ENCODE measurements at places on chromosomes 12 and 14. TPM values are rescaled to one million over a fixed set of nuclear protein-coding genes. Genes with fewer than 3 reads are reported as not detected.

The ATXN3 gene
- total RNA-seq: 25.5 TPM

The CACNA1C gene
- total RNA-seq: 104 TPM

The RIMBP2 gene
- total RNA-seq: 1.5 TPM

The GRIN2B gene
- 0.06 TPM for total RNA-seq

The PARP2 gene
- total RNA-seq: 5.8 TPM

The RD3L gene
- total RNA-seq: not detected

The TSPAN11 gene
- total RNA-seq: 5.8 TPM

DNA sequence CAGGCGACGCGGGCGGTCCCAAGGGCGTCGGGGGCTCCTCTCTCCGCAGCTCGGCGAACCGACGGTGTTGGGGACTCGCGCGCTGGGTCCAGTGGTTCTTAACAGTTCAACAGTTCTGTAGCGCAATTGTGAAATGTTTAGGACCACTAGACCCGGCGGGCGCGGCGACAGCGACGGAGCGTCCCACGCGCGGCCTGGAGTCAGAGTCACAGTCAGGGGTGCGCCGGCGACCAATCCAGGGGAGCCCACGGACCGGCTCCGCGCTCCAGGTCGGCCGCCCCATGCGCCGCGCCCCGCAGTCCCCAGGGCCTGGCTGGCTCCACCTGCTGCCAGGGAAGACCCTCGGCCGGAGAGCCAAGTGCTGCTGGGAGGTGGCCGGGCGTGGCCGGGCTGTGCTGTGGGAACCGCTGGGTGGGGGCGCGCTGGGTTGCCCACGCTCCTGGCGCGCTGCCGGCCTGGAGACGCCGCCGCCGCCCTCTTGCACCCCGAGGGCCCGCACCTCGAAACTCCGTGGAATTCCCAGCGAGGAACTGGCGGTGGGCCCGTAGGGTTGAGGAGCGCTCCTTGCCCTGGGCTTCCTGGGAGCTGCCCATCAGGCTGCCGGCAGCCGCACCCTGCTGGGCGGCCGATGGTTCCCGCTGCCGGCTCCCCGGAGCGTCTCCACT, 20.9 kb upstream of the KIF26A start:
- peaks cover 87% of the 10 kb centered on the region for H3K27me3 ChIP-seq
- H3K4me1 ChIP-seq: peaks cover 18% of the 10 kb centered on the region
- H3K27ac ChIP-seq: no peak overlapping the region
- no peaks in the 10 kb centered on the region for H3K36me3 ChIP-seq

- no peaks in the 10 kb centered on the region for H3K4me1 ChIP-seq
- H3K4me3 ChIP-seq: no peak overlapping the region
Measured at GRCh38 chr12:16225692-16226091, 51.8 kb downstream of the SLC15A5 start.

DNA sequence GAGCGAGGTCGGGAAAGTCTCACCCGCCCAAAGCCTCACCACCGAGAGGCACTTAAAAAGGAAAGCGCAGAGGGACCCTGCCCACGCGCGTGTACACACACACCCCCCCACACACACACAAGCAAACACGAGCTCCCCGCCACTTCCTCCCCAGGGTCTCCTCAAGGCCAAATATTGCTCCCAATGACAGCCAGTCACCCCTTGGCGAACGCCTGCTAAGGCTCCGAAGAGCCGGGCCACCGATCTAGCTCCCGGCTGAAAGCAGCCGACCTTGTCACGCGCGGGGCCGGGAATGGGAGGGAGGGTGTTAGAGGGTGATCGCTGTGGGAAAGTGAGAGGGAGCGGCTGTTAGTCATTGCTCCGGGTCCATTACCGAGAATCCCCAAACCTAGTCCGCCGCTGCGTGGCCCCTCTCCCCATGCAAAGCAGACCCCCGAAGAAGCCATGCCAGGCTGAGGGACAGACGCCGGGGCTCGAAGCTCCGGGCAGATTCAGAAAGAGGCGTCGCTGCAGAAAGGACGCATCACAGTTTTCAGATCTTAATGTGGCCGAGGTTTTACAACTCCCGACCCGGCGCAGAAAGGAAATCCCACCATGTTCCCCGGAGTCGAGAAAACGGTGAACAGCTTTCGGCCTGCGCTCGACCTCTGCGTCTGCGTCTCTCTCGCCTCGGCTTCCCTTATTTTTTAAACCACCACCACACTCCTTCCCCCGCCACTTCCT, 2.6 kb downstream of the BMP4 start:
- H3K27me3 ChIP-seq: peaks cover 29% of the 10 kb centered on the region
- H3K36me3 ChIP-seq: no peaks in the 10 kb centered on the region
- peaks cover 21% of the 10 kb centered on the region for H3K4me1 ChIP-seq
- no peak for DNase-seq

GRCh38 chr12:85393606-85394005, 113.6 kb downstream of the ALX1 start:
- H3K4me3 ChIP-seq: no peak overlapping the region
- H3K27me3 ChIP-seq: no peaks in the 10 kb centered on the region
- DNase-seq: no peak
- no peaks in the 10 kb centered on the region for H3K4me1 ChIP-seq
- H3K36me3 ChIP-seq: no peaks in the 10 kb centered on the region

DNA sequence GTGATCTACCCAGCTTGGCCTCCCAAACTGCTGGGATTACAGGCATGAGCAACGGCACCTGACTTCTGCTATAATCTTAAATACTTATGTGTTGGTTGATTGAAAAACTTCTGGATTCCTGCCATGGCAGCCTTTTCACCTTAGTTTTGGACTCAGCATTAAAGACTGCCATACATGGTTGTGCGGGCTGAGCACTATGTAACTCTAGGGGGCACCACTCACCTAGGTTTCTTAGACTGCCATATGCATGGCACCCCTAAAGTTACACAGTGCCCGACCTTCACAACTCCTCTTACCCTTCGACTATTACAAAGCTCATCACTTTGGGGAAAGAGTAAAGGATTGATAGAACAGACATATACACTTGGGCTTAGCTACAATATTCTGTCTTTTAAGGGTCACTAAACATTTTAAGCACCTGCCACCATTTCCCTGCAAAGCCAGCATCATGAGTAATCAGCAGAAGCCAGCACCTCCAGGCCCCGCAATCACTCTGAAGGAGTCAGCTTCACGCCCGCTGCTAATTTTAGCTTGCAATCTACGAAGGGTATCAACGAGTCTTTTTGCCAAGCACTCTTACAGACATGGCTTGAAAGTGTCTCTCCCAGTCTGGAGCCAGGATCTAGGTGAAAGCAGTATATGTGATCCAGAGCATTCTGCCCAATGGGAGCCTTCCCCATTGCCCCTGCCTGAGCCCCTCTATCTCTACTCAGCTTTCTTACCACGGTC, 59.8 kb downstream of the SUDS3 start:
- DNase-seq: no peak
- H3K4me3 ChIP-seq: no peak overlapping the region
- H3K36me3 ChIP-seq: no peaks in the 10 kb centered on the region

- no peak overlapping the region for H3K4me3 ChIP-seq
- no peaks in the 10 kb centered on the region for H3K27me3 ChIP-seq
- no peaks in the 10 kb centered on the region for H3K36me3 ChIP-seq
Measured at GRCh38 chr12:114013575-114014345, 47.6 kb upstream of the RBM19 start.

DNA sequence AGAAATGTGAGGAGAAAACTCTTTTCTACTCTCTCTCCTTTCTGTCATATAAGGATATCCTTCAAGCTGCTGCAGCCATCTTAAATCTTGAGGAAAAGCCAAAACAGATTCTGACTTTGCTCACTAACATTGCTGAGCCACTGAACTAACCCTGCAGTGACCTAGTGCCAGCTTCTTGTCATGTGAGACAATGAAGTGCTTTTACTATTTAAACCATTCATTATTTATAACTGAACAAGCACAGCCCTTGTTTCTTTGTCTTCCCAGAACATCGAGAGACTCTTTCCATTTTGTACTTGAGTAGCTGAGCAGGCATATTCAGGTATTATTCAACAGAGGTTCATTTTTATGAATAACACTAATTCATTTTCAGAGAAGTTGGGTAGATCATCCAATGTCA, 455.0 kb upstream of the TMPO start:
- H3K4me3 ChIP-seq: no peak overlapping the region
- no peaks in the 10 kb centered on the region for H3K36me3 ChIP-seq
- no peaks in the 10 kb centered on the region for H3K27me3 ChIP-seq
- peak overlapping the region; percentile 23 for H3K27ac ChIP-seq

GRCh38 chr14:91315844-91316267, 71.4 kb upstream of the GPR68 start:
- peaks cover 5% of the 10 kb centered on the region for H3K27me3 ChIP-seq
- peaks cover 14% of the 10 kb centered on the region for H3K36me3 ChIP-seq
- H3K4me1 ChIP-seq: peaks cover 14% of the 10 kb centered on the region
- no peak for DNase-seq
- H3K27ac ChIP-seq: no peak overlapping the region

DNA sequence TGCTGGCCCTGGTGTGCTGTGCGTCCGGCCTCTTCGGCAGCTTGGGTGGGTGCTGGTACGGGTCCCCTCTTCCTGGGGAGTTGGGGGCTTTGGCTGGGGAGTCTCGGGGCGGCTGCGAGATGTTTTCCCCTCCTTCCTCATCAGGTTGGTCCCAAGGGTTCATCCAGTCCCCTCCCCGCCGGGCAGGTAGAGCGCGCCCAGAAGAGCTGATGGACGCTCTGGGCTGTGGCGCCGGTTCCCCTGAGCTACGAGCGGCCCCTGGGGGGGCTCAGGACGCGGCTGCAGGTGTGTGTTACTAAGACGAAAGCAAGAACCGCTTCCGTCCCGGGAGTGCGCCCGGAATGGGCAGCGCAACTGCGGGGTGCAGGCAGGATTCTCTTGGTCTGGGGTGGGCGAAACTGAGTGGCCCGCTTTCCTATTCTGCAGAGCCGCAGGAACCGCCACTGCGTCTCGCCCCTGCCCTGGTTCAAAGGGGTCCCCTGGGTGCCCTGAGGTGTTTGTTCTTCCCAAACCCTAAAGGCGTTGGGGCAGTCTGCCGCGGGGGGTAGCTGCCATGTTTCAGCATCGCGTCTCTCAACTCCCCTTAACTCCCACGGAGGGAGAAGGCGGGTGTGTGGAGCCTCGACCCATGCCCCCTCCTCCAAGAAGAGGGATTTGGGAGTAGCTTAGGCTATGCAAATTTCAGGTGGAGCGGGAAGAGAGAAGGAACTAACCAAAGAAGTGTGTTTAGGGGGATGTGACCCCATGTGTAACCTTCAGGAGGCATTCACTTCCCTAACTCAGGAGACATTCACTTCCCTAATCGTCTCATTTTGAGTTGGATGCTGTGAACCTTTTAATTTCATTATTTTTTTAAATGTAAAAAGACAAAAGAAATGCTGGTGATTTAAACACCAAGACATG, 1.2 kb downstream of the SLC24A4 start:
- no peak for DNase-seq
- peak overlapping the region; percentile 50 for H3K4me3 ChIP-seq
- peaks cover 21% of the 10 kb centered on the region for H3K4me1 ChIP-seq

DNA sequence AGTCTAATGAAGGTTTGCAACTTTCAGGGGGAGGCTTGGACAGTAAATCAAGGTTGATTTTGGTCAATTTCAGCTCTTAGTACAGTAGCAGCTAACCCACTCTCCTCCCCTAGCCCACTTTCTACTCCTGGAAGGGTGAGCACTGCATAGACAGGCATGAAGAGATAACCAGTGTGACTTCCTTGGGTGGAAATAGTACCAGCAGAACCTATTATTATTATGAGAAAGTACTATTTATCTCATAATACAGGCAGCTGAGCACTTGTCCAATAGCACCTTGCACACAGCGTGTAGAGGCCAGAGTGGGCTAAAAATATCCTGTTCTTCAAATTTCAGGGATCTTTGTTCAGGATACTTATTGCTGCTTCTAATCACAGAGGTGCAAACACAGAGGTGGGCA, 96.2 kb upstream of the FKBP4 start:
- H3K36me3 ChIP-seq: no peaks in the 10 kb centered on the region
- peak; percentile 39 for DNase-seq
- no peaks in the 10 kb centered on the region for H3K27me3 ChIP-seq
- no peak overlapping the region for H3K27ac ChIP-seq
- no peak overlapping the region for H3K4me3 ChIP-seq

DNA sequence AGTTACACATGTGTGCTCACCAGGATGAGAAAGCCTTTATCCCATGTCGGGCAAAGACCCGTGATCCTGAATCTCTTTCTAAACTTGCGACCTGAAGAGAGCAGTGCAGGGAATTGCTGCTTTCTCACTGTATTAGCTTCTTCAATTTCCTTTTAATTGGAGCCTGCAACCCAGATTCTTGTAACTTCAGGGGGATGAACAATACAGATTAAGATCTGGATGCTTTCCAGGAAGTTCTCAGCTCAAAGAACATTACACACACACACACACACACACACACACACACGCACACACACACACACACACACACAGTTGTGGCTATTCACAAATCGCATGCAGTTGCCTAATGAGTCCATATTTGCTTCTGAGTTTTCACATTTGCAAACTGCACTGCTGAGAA, 268.3 kb downstream of the NPAS3 start:
- DNase-seq: no peak
- no peaks in the 10 kb centered on the region for H3K36me3 ChIP-seq
- no peak overlapping the region for H3K4me3 ChIP-seq

DNA sequence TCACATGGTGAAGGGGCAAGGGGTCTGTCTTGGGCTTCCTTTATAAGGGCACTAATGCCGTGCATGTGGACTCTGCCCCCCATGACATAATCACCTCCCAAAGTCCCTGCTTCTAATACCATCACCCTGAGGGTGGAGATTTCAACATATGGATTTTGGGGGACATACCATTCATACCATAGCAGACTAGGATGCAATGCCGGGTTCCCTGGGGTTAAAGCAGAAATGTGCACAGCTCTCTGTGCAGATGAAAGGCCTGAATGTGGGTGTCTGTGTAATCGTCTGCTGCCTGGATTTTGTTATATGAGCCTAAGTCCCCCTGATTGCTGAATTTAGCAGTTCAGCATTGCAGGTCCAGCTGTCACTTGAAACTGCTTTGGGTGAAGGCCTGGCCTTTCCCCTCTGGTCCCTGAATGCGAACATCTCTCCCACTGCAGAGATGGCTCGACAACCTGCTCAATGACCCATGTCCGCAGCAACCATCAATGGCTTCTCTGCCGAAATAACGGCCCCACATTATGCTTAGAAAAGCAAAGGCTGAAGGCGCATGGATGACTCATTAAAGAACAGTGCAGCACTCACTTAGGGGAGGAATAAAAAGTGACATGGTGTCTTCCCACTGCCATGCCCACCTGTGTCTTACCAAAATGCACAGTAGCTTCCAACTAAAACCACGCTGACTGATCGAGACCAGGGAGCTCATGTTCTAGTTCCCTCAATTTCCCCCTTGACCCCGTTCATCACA, 286.3 kb downstream of the DPF3 start:
- H3K4me1 ChIP-seq: no peaks in the 10 kb centered on the region
- no peaks in the 10 kb centered on the region for H3K27me3 ChIP-seq
- no peaks in the 10 kb centered on the region for H3K36me3 ChIP-seq
- peak; percentile 87 for DNase-seq

- no peaks in the 10 kb centered on the region for H3K36me3 ChIP-seq
- peaks cover 22% of the 10 kb centered on the region for H3K4me1 ChIP-seq
- peaks cover 5% of the 10 kb centered on the region for H3K27me3 ChIP-seq
- no peak for DNase-seq
- no peak overlapping the region for H3K27ac ChIP-seq
Measured at GRCh38 chr14:103087343-103087835, 3.4 kb downstream of the LBHD2 start.

Measured in esophagus muscularis mucosa (tissue), 4 donors.